ENCODE measurements at places on chromosomes 7 and 10.

DNA sequence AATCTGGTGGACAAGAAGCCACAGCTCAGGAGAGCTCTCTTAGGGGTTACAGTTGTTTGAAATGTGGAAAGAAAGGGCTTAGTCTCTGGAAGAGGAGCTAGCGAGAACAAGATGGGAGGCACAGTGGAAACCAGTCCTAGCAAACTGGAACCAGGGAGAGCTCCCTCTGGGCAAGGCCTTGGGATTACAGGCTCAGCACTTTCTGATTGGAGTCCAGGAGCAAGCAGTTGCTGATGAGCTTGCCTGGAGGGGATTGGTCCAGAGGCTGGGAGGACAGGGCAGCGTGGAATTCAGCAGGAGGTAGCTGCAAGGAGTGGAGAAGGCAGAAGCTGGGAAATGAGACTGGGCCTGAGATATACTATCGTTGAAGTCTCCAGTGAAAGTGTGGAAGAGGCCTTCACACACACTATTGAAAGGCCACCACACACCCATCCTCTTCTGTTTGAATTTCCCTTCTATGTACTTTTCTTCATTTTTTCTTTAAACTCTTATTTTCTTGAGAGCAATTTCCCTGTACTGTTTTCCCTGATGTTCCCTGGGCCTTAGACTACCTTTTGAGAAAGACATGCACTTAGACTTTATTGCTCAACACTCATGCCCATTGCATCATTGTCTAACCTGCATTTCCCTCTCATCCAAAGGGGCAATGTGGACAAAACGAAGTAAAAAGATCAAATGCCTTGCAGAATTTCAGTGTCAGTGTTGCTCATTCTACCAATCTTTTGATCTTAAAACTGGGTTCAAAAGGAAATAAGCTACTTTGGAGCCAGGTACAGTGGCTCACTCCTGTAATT lies 57.8 kb upstream of the LANCL2 start:
- DNase-seq, result no peak

GRCh38 chr10:11020548-11020942 lies 2.9 kb downstream of the CELF2 start:
- no peak for DNase-seq

DNA sequence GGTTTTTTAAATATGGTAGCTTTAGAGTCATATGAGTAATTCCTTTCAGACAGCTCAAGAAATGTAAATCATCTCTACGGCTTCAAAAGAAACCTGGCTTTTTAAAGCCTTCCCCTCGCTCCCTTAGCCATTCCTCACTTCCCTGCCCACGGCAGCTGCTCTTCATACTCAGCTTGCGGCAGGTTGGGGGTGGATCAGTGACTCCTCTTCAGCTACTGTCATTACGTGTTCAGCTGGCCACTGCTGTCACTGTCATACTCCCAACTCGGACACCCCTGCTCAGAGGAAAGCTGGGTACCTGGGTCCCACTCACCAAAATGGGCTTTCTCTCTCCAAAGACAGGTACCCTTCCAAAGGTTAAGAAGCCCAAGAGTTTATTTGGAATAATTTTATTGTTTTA lies 6.6 kb downstream of the YWHAG start:
- DNase-seq, result peak; percentile 7

DNA sequence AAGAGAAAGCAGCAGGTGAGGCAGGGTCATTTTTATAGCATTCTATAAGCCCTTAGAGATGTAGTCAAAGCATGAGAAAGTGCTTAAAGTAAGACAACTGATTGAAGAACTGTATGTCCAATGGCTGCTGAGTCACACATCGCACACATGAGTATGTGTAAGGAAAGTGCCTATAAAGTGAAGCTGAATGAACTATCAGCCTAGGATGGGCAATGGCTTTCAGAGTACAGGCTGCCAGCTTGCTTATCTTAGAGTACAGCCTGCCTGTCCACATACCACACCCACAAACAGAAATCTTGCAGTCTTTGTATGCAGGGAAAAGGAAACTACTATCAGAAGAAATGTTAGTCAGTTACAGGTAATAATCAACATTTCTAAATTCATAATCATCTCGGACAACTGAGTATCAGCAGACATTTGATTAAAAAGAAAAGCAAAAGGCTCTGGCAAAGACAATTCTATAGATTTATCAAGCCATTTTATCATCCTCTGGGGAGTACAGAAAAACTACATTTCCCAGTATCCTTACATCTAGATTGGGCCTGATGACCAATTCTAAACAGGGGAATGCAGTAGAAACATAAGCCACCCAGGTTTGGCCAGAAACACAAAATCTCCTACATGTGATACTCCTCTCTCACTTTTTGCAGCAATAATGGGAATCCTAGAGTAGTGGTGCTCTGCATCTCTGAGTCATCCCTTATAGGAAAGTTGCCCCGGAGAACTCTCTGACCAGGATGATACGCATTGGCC lies 16.2 kb upstream of the EPHB6 start:
- no peak for DNase-seq

DNA sequence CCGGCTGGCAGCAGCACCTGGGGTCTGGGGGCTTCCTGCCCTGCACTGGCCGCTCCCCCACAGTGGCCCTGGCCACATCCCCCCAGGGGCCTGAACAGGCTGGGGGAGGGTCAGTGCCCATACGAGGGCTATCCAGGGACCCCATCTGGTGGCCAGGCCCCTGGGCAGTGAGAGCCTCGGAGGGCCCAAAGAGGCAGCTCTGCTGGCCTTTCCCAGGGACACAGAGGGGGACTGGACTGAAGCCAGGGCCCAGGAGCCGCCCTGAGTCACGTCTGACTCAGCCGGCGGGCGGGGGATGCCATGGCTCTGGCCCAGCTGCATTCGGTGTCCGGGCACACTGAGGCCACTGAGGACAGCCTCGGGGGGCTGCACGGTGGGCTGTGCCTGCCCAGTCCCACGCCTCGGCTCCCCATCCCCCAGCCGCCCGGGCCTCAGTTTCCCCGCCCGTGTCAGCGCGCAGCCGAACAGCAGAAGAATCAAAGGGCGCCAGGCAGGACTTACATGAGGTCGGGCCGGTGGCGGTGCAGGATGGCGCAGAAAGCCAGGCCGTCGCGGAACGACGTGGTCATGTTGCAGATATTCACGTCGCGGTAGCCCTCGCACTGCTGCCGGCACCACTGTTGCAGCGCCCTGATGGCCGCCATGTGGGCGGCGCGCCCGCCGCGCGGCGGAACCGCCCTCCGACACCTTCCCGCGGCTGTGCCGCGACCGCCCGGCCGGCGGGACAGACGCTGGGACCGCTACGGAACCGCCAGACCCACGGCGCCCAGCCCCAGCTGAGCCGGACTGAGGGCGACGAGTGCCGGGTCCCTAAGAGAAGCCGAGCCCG lies at the start of gene MICALL2:
MICALL2 (minus strand) TSS at position 788 of the 829 bp plus-strand sequence; CDS start at position 644, 144 bp downstream.
- DNase-seq, result peak; percentile 92

- no peak for DNase-seq
These were observed 146.3 kb upstream of the EEPD1 start for GRCh38 chr7:36006636-36007229.

DNA sequence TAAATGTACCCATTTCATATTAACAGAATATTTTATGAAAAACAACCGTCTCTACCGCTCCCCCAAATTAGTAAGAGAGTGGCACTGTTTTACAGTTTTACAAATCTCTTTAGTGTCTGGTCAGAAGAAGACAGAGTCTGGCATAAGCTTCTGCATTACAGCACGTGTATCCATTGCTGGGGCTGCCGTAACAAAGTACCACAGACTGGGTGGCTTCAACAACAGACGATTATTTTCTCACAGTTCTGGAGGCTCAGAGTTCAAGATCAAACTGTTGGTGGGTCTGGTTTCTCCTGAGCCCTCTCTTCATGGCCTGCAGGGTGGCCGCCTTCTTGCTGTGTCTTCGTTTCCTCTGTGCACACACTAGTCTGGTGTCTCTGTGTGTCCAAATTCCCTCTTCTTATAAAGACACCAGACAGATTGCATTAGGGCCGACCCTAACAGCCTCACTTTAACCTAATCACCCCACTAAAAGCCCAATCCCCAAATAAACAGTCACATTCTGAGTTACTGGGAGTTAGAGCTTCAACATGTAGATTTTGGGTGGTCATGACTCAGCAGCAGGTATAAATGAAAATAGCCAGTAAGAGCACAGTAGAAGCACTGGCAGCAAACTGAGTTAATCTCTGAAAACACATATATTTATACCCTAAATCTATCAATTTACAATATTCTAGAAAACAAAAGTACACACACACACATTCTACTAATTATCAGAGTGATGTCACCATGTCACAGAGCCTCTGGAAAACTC lies 4.0 kb upstream of the SPOCK2 start:
- DNase-seq, result no peak

GRCh38 chr10:63114031-63114814 lies 18.9 kb upstream of the NRBF2 start:
- peak; percentile 85 for DNase-seq

DNA sequence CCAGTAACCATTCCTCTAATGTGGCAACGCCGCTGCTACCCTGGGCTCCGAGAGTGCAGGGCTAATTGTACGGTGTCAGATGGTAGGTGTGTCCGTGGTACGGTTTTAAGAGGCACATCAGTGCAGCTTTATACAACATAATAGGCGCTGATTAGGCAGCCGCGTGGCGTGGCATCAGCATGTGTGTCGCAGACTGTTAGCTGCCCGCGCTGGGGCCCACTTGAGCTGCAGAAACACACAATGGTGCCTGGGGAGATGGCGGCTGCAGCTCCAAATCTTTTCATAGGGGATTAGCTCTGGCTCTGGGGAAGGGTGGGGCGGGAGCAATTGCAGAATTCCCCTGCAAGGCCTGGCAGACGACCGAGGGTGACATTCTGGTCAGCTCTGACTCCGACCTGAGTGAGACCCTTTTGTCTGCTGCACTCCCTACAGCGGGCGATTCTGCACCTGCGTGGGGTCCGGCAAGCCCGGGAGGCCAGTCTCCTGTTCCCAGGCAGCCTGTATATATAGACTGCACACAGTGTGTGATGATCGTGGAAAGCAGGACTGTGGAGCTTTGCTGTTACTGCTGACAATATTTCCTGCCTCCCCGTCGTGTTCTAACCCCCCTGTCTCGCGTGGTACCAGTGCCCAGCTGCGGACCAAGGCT lies 722.7 kb upstream of the CELF2 start:
- no peak for DNase-seq

DNA sequence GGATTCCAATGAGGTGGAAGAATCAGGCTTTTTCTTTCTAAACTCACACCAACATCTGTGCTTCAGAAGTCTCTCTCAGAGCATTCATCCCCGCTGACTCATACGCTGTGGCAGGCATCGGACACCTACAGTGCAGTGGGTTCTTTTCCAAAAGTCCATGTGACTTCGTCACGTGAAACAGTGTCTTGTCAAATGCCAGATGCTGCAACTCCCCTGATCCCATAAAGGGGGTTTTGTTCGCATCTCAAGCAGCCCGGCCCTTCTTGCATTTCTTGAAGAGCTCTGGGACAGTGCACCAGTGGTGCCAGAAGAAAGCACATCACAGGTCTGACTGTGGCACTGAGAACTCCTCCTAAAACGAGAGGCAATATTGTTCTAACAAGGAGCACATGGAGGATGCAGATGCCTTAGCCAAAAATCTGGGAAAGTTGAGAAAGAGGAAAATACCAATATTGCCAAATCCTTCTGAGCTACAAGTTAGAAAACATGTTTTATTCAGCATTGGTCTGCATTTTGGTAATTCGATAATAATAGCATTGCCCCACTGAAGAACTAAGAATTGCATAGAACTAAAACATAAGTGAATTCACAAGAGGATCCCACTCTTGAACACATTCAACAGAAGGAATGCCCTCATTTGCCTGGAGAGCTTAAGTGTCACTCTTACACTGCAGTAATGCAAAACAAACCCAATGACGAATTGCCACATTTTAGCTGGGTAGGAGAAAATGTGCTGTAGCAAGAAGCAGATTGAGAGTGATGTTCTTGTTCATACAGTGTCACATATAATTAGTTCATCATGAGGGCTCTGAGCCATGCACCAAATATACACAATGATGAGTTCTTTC lies 204.4 kb downstream of the CXCL12 start:
- DNase-seq, result peak; percentile 96

GRCh38 chr10:120345186-120345585 lies 111.8 kb upstream of the PLPP4 start:
- no peak for DNase-seq

DNA sequence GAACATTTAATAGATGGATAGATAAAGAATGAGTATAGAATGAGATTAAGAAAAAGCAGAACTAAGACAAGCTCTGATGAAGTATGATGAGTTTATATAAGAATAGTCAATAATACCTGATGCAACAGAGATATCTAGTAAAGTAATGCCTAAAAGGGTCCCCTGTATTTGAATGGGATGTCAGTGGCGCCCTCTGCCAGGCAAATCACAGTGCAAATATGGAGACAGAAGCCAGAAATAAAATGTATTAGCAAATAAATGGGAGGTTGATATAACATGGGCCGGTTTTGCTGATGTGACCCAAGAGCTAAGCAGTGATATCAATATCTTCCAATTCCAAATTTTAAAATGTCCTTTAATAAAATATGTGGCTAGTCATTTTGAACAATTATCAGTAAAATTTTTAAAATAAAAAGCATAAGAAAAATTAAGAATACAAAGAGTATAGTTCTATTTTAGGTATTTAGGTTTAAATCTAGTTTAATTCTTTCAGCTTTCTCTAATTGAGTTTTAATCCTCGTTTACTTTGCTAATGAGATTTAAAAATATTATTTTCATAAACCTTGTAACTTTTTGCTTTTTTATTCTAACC lies 62.6 kb downstream of the ADK start:
- peak; percentile 78 for DNase-seq

- no peak for DNase-seq
These were observed 51.3 kb downstream of the CLEC2L start for GRCh38 chr7:139574618-139575337.

- peak; percentile 50 for DNase-seq
These were observed 145.0 kb upstream of the CALCR start for GRCh38 chr7:93719546-93719945.

- no peak for DNase-seq
These were observed 24.7 kb downstream of the ADK start for GRCh38 chr10:74175510-74176379.

- peak; percentile 77 for DNase-seq
These were observed 43.7 kb downstream of the CPVL start for GRCh38 chr7:29102558-29103151.

DNA sequence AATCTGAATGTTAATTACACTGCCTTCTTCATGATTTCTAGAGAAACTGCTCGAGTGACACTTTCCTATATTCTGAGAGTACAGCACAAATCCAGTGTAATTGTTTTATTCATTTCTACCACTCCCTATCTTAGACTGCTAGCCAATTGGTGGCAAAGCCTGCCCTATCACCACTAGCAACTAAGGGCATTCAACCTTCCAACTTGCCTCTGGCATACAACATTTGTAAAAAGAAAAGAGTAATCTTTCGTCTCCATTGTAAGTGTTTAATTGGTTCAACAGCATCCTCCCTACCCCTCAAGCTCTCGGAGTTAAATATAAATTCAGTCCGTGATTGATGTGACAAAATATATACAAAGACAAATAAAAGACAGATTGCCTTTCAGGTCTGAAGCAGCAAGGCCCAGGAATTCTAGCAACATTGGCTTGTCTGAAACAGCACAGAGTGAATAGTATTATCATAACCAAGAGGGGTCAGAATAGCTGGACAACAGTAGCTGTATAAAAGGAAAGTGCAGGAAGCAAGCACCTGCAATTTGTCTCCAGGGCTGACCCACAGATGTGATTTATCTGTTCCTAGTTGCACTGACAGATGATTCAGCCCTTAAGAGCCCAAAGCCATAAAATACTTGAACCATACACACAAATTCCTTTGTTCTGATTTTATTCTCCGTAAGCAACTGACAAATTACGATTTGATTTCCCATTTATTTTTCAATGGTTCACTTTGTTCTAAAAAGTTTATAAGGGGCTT lies 47.6 kb upstream of the ANKRD1 start:
- DNase-seq, result peak; percentile 61

Measured in fibroblast of skin of scalp (primary cell).